ENCODE measurements at places on chromosomes 2 and 18.

GRCh38 chr2:233422050-233422639 lies 67.9 kb downstream of the DGKD start:
- DNase-seq: no peak

DNA sequence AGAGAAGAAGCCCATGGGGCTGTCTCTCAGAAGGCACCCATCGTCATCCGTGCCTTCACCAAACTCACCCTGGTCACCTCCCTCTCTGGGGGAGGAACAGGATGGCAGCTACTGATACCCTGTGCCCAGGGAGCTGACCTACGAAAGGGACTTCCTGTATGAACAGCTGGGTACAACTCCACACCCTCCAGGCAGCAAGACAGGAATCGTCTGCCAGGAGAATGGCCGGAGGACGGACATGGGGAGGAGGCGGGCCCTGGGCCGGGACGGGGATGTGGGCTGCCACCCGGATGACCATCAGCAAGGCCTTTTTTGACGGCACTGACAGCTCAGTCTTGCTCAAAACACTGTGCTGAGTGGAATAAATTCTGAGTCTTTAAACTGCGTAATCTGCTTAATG lies 243.6 kb downstream of the HDAC4 start:
- no peak for DNase-seq

DNA sequence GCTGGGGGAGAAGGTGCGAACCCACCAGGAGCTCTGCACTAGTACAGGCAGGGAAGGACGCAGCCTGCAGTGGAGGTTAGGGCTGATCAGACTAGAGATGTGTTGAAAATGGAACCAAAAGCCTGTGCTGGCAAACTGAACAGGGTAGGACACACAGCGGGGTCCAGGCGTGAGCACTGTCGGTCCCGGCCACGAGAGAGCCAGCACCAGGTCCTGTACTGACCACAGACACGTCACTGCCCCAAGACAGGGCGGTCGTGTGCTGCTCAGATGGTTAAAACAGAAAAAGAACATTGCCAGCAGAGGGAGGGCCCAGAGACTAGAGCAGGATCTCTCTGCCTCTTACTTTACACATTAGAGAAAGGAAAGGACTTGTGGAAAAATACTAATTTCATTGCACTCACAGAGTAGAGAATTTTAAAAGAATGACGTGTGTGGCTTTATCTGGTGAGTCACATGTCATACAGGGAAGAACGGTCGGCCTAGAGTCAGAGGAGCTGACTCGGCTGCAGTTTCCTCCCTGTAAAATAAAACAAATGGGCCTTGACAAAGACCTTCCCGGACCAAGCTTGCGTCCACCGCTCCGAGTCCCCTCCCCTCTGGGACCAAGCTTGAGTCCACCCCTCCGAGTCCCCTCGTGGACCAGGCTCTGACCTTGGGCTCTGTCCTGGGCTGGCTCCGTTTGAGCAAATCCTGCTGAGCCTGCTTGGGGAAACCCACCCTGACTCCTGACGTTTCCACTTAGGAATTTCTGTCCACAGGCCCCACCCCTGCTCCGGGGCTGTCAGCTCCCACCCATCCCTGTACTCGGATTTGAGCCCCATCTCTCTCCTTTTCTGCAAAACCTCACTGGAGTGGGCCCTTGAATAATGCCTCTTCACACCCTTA lies 16.7 kb upstream of the ADI1 start:
- no peak for DNase-seq

GRCh38 chr2:207993151-207993763 lies 32.1 kb downstream of the PLEKHM3 start:
- no peak for DNase-seq

DNA sequence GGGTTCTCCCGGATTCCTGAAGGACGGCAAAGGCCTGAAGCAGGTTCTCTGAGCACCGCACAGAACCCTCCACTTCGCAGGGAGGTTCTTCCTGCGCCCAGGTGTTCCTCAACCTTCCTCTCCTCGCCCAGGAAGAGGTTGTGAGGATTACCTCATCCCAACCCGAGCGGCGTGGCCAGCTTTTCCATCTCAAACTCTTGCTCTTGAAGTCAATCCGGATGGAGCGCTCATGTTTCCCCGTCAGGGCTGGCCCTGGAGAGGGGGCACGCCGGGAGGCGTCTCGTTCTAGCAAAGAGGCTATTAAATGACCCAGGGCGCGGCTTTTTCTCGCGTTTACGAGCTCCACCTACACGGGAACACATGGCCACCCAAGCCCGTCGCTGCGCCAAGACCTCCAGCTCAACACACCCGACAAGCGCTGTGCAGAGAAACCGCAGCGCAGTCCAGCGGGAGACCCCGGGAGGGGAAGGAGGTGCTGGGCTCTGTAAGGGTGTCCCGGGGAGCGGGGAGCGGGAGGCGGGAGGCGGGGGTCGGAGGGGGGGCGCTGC lies 540 bp upstream of the RAB10 start:
- no peak for DNase-seq

- no peak for DNase-seq
Measured at GRCh38 chr18:8212896-8213780, 396.1 kb upstream of the RAB12 start.

DNA sequence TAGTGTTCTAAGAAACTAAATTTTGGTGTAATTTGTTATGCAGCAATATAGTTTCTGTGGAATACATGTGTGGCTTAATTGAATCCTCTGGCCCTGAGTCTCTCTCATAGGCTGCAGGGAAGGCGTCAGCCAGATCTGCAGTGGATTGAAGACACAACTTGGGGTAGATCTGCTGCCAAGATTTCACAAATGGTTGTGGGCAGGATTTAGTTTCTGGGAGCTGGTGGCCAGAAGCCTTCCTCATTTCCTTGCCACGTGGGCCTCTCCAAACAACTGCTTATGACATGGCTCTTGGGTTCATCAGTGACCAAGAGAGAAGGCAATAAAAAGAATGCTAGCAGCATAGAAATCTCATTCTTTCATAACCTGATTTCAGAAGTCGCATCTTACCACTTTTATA lies 28.2 kb downstream of the CCDC102B start:
- no peak for DNase-seq

- no peak for DNase-seq
Measured at GRCh38 chr2:168365094-168365621, 90.9 kb upstream of the CERS6 start.

- DNase-seq: no peak
Measured at GRCh38 chr2:119372778-119373568, 6.2 kb downstream of the DBI start.

GRCh38 chr2:20150806-20151571 lies 73.9 kb downstream of the SDC1 start:
- DNase-seq: no peak

DNA sequence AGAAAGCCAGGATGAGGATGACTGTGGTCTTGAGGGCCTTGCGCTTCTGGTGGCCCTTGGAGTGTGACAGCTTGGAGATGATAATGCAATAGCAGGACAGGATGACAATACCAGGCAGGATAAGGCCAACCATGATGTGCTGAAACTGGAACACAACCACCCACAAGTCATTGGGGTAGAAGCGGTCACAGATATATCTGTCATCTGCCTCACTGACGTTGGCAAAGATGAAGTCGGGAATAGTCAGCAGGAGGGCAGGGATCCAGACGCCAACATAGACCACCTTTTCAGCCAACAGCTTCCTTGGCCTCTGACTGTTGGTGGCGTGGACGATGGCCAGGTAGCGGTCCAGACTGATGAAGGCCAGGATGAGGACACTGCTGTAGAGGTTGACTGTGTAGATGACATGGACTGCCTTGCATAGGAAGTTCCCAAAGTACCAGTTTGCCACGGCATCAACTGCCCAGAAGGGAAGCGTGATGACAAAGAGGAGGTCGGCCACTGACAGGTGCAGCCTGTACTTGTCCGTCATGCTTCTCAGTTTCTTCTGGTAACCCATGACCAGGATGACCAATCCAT lies 2.7 kb downstream of the CXCR4 start:
- no peak for DNase-seq

DNA sequence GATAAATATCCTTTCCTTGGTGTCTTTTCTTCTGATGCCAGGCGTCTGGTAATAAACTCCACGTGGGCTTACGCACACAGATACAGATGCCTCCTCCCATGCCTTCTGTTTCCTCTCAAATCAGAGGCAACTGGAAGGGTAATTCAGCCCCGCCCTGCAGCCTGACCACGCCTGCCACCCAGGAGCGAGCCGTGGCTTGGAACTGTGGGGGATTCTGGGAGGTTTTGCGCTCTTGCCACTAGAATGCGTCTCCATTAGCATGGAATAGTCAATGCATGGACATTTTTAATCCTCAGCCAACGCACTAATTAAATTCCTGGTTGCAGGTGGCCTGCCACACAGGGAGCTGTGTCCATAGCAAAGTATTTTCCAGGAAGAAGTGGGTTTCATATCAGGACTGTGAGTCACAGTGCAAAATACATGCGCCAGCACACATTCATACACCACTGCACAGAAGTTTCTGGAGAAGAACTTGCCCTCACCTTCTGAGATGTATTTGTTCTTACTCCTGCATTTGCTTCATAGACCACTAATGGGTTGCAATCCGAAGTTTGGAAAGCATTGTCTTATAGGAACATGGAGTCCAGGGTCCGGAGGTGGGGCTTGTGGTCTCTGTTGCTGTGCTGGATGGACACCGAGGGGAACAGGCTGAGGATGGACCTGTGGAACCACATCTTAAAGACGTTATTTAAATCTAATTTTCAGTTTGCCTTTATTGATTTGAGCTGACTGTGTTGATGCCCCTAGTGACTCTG lies 151.4 kb downstream of the LDLRAD4 start:
- no peak for DNase-seq

DNA sequence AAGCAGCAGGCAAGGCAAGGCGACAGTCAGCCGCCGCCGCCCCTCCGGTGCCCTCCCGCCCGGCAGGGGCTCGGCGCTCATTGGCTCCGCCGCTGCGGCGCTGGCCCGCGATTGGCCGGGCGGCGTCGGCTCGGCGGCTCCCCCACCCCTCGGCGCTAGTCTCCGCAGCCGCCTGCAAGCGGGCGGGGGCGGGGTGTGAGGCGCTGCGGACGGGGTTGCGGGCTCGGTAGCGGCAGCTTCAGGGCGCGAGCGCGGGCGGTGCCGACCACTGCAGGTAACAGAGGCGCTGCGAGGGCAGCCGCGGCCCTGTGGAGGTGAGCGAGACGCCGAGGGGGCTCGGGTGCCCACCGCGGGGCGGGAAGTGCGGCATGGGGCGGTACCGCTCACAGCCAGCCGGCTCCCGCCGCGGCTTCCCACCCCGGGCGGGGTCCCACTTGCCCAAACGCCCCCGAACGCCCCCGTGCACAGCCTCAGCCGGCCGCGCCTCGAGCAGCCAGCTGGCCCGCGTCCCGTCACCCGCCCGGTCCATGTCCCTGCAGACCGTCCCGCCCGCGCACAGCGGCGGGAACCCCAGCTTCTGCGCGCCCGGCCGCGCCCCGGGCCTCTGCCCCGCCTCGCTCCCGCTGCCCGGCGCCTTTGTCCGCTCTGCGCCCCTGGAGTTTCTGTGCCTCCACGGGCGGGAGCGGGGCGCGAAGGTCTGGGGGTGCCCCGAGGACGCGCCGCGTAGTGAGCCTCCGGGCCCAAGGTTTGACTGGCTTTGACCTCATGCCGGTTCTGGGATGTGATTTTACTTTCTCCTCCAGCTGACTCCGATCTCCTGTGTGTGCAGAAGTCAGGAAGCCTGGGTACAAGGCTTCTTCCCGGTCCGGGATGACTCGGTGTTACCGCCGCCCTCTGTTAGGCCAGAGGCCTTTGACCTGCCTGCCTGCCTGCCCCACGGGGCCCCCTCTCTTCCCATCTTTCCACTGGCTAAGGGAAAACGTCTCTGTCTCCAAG lies at the start of gene SANBR:
Gene SANBR (plus strand): TSS at position 158 of the 996 bp plus-strand sequence. CDS start 4,480 bp downstream, outside the sequence.
- peak; percentile 86 for DNase-seq

DNA sequence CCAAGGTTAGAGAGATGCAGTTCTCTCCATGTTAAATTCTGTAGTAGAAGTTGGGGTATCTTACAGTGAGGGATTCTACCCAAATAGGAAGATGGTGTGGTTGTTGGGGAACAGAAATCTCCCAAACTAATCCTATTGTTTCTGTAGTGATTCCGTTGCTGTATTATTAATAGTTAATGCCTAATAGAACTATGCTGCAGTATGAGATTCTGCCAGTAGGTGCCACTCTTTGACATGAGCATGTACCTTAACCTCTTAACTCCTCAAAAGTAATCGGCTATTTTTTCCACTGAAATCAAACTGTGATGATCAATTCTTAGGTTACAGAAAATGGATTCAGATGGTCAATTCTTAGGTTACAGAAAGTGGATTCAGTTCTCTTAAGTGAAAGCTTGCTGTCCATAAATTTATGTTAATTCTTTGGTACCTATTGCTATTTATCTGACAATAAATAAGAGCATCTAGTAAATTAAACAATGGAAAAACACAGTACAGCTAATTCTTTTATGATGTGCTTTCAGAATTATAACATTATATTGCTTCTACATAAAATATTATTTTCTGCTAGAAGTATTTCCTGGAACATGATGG lies 97.9 kb upstream of the DLX2 start:
- DNase-seq: no peak

DNA sequence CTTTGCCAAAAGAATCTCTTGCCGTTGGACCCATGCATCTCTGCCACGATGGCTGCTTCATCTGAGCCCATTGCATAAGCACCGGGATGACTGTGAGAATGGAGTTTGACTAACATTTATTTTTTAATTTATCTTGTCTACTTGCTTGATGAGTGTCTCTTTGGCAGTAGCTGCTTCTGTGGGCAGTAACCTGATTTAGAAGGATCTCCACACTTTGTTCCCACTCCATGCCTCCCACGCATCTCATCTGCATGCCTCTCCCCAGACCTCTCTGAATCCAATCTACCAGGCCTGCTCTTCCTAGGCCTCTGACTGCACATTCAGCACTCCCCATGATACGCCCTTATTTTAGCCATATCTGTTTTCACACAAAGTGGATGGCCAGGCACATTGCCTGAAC lies 23.7 kb upstream of the TMX3 start:
- no peak for DNase-seq

All from amygdala (tissue), 56 donors.